Activated T-helper 1 cell treated with anti-CD3 and anti-CD28 coated beads, Interleukin-12 subunit alpha, Interleukin-12 subunit beta, Interleukin-2, Interleukin-4 antibody, amounts not matched to agents 30 ng/mL and 10 ng/mL and 1 ng/mL, durations not matched to agents 14 hours and 24 hours and 36 hours (primary cell): ENCODE measurements at places on chromosomes 6 and 20. TPM values are rescaled to one million over a fixed set of nuclear protein-coding genes. Genes with fewer than 3 reads are reported as not detected.

DNA sequence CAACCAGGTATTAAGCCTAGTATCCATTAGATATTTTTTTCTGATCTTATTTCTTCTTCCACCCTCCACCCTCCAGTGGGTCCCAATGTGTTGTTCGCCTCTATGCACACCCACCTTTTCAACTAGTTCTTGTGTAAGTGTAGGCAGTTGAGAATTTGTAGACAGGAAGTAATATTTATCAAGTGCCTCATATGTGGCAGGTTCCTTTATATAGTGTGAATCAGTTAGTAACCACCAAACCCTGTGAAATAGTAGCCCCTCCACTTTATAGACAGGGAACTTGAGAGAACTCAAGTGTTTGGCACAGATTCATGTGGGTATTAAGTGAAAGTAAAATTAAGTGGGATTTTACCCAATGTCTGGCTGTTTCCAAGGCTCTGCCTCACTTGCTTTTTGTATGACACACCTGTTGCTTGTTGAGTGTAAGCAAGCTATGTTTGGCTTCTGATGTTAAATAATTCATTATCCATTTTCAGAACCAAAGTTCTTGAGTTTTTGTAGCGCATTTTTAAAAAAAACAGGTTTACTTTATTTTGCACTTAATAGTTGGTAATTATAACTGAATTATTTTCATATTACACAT, 24.8 kb downstream of the AFDN start:
- no peak overlapping the region for H3K4me3 ChIP-seq
- peaks cover 49% of the 10 kb centered on the region for H3K4me1 ChIP-seq
- no peak overlapping the region for H3K27ac ChIP-seq

- DNase-seq = no peak
- no peak overlapping the region for H3K4me3 ChIP-seq
- no peaks in the 10 kb centered on the region for H3K36me3 ChIP-seq
These were observed 131.7 kb upstream of the THBS2 start for GRCh38 chr6:169385237-169385880.

DNA sequence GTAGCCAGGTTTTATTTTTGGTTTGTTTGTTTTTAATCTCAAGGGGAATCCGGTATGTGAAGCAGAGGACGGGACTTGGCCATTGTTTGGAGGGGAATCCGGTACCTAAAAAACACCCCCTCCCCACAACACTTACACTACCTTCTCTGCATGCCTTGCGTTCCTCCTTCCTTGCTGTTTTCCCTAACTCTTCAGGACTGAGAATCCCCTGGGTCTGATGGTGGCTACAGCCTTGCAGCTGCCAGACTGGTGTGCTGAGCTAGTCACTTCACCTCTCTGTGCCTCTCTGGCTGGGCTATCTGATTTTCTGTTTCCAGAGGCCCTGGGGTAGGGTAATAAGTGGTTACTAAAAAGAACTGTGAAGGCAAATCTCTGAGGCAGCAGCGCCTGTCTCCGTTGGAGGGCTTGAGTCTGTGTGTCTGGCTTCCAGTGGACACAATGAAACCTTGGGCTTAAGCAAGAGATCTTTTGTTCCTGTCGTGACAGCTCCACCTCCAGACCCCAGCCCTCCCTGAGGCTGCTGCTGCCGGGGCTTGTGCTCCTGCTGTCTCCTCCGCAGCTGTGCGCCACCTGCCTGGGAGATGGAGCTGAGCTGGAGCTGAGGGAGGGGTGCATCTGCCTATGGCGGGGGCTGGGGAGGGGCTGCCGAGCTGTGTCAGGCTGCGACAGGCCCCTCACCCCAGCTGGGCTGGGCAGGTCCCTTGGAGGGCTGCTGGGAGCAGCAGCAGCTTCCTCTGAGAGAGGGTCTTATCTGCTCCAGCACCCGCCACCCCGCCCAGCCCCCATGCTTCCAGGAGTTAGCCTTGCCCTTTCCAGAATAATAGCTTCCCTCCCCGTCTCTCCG, 65.8 kb upstream of the CCDC167 start:
- peak overlapping the region; percentile 24 for H3K4me3 ChIP-seq

DNA sequence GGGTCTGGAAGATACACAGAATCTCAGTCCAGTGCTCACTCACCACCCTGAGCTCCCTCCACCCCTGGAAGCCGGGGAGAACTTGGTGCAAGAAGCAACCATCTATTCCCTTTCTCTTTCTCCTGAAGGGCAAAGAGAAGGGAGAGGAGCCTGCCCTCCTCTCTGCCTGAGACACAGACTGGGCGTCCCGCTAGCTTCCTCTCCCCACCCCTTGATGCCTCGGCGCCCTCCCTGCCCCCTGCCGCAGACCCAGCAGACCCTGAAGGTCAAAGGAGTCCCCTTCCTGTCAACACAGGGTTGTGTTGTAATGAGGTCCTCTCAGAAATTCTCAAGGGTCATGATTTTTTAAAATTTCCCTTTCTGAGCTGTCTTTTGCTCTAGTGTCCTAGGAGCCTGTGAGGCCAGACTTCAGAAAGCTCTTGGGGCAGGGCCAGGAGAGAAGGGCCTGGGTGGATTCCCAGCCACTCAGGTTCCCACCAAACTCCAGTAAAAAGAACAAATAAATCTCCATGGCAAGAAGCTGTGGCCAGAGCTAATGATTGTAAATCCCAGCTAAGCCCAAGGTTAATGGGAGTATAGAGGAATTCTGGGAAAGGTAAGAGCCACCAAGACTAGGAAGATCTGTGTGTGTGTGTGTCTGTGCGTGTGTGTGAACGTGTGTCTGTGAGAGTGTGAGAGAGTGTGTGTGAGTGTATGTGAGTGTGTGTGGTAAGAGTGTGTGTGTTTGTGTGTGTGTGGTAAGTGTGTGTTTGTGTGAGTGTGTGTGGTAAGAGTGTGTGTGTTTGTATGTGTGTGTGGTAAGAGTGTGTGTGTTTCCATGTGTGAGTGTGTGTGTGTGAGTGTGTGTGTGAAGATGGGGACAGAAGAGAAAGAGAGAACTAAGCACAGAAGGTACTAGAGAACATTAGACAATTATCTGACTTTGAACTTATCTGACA, 1.1 kb upstream of the JPH2 start:
- no peaks in the 10 kb centered on the region for H3K36me3 ChIP-seq
- no peak overlapping the region for H3K27ac ChIP-seq
- DNase-seq = no peak
- no peaks in the 10 kb centered on the region for H3K4me1 ChIP-seq

DNA sequence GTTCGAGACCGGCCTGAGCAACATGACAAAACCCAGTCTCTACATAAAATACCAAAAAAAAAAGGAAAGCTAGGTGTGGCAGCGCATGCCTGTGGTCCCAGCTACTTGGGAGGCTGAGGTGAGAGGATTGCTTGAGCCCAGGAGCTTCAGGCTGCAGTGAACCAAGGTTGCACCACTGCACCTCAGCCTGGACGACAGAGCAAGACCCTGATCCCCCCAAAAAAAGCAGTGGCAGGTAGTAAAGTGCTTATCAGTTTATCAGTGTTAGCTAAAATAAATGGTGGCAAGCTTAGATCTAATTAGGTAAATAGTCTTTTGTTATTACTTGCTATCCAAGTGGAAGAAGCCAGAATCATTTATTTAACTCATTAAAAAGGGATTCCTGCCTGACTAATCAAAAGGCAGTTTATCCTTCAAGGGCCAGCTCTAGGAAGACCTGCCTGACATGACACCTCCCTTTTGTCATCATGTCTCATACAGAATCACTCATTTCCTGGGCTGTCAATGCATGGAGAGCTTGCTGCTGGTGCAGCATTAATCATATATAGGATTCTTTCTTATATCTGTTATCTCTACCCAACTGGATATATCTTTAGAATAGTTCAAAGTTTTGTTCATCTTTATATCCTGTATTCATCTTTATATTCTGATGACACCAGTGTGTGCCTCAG, 9.6 kb downstream of the DSTN start:
- peaks cover 8% of the 10 kb centered on the region for H3K36me3 ChIP-seq
- peaks cover 21% of the 10 kb centered on the region for H3K4me1 ChIP-seq
- no peak for DNase-seq
- H3K27me3 ChIP-seq = no peaks in the 10 kb centered on the region
- H3K4me3 ChIP-seq = no peak overlapping the region
- H3K27ac ChIP-seq = no peak overlapping the region

GRCh38 chr6:155493694-155494143, 38.1 kb upstream of the NOX3 start:
- H3K4me3 ChIP-seq = no peak overlapping the region
- H3K4me1 ChIP-seq = peaks cover 9% of the 10 kb centered on the region
- DNase-seq = no peak
- H3K27me3 ChIP-seq = no peaks in the 10 kb centered on the region
- peak overlapping the region; percentile 10 for H3K27ac ChIP-seq
- H3K36me3 ChIP-seq = no peaks in the 10 kb centered on the region

DNA sequence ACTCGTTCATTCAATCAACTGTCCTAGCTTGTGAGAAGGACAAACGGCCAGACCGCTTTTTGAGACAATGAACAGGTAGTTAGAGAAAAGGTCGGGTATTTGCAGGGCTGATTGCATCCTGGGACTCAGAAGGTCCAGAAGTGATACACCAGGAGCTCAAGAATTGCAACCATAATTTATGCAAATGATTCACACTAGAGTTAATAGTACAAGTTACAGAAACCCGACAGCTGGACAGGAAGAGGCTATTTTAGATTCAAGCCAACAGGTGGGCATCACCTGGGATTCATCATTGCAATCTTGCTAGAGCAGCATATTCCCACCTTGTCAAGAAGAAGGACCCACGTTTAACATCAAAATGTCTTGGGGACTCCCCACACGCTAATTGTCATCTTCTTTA, 83.5 kb downstream of the TNFAIP3 start:
- no peak overlapping the region for H3K27ac ChIP-seq
- H3K27me3 ChIP-seq = peaks cover 6% of the 10 kb centered on the region
- H3K36me3 ChIP-seq = peaks cover 2% of the 10 kb centered on the region

- peaks cover 21% of the 10 kb centered on the region for H3K4me1 ChIP-seq
- no peaks in the 10 kb centered on the region for H3K36me3 ChIP-seq
- no peak overlapping the region for H3K4me3 ChIP-seq
- no peak for DNase-seq
- H3K27ac ChIP-seq = peak overlapping the region; percentile 13
These were observed 253.2 kb downstream of the SOX4 start for GRCh38 chr6:21846541-21847451.

DNA sequence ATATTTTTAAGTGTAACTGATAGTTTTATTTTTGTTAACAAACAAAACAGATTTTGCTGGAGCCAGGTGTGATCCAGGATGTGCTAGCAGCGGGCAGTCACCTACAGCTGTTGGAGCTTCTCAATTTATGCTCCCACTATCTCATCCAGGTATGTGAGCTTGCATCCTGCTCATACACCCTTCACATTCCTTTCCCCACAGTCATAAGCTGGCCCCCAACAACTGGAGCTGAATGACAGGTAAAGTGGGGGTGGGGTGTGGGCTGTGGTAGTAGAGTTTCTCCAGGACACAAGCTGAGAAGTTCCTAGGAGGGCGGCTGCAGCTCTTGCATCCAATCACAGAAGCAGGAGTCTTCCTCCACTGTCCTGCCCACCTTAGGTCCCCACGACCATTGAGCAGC, 140.1 kb downstream of the KLHL32 start:
- DNase-seq = no peak
- H3K27me3 ChIP-seq = peaks cover 1% of the 10 kb centered on the region
- H3K4me1 ChIP-seq = peaks cover 9% of the 10 kb centered on the region
- no peak overlapping the region for H3K27ac ChIP-seq
- H3K4me3 ChIP-seq = no peak overlapping the region
- H3K36me3 ChIP-seq = no peaks in the 10 kb centered on the region

DNA sequence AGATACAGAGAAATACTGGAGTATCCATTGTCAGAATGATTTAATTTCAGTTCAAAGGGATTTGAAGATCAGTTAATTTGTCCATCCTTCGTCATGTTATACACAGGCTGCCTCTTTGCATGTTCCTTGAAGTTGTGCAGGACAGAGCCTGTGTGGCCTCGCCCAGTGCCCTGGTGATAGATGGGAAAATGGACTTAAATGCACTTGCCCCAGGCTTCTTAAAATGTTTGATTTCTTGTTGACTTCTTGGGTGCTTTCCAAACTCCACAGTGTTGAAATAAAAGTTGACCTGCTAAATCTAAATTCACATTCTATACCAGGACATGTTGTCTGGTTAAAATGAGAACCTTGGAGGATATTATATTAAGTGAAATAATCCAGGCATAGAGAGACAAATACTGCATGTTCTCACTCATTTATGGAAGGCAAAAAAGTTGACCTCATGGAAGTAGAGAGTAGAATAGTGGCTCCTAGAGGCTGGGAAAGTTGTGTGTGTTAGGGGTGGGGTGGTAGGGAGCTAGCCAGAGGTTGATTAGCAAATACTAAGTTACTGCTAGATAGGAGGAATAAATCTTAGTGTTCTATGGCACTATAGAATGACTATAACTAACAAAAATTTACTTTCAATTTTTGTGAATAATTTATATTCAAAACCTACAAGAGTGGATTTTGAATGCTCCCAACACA, 25.3 kb downstream of the MARCKS start:
- DNase-seq = no peak
- H3K36me3 ChIP-seq = no peaks in the 10 kb centered on the region
- peaks cover 16% of the 10 kb centered on the region for H3K27me3 ChIP-seq

- H3K4me1 ChIP-seq = peaks cover 66% of the 10 kb centered on the region
- H3K27me3 ChIP-seq = peaks cover 1% of the 10 kb centered on the region
- no peak overlapping the region for H3K4me3 ChIP-seq
- no peak for DNase-seq
These were observed 47.6 kb upstream of the RNF24 start for GRCh38 chr20:4062721-4063606.

DNA sequence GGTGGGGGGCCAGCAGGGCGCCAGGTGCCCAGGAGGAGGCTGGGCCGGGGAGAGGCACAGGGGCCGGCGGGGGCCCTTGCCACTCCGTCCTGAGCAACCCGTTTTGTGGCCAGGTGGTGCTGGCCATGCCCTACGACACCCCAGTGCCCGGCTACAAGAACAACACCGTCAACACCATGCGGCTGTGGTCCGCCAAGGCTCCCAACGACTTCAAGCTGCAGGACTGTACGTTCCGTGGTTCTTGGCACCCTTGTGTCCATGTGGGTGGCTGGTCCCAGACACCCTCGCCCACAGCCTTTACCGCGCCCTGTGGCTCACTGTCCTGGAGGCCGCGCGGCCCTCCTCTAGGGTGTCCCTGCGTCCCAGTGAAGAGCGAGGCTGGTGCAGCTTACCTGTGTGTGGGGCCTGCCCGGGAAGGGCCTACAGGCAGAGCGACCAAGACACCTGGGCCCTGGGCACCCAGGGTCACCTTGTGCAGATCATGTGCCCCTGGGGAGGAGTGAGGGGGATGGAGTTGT, 28.7 kb downstream of the PYGB start:
- H3K36me3 ChIP-seq = peaks cover 2% of the 10 kb centered on the region
- H3K27me3 ChIP-seq = no peaks in the 10 kb centered on the region
- DNase-seq = no peak
- peak overlapping the region; percentile 29 for H3K27ac ChIP-seq
- H3K4me3 ChIP-seq = no peak overlapping the region
- H3K4me1 ChIP-seq = no peaks in the 10 kb centered on the region

DNA sequence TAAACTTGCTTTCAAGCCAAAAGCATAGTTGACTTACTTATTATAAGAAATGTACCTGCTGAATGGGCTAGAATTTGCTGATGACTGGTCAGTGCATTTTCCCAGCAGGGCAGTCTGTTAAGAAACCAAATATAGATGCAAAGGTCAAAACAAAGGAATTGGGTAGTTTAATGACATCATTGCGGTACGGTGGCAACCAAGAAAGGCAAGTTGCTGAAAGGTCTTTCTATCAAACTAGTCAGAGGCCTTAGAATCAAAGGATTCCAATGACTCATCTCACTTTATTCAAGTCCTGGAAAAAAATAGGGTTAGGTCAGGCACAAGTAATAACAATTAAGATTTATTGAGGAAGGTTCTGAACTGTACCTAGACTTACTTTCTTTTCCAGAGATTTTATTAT, 76.4 kb downstream of the KIZ start:
- no peak overlapping the region for H3K4me3 ChIP-seq
- no peak for DNase-seq
- H3K36me3 ChIP-seq = peaks cover 2% of the 10 kb centered on the region
- H3K27me3 ChIP-seq = peaks cover 4% of the 10 kb centered on the region

LPIN3 gene
- total RNA-seq = 1.1 and 1.4 TPM in 2 replicates

SIRPB1 gene
- 1.6 and 3.3 TPM in 2 replicates for total RNA-seq

RBPJL gene
- total RNA-seq = 0.18 TPM in 1 of 2 replicates, not detected in the other

FAM210B gene
- total RNA-seq = 6.2 and 6.9 TPM in 2 replicates

HTR1B gene
- not detected in 2 replicates for total RNA-seq

PDE7B gene
- 10.7 and 11.1 TPM in 2 replicates for total RNA-seq
